Fibroblast of upper back skin (primary cell): ENCODE measurements at places on chromosomes 12 and 14.

DNA sequence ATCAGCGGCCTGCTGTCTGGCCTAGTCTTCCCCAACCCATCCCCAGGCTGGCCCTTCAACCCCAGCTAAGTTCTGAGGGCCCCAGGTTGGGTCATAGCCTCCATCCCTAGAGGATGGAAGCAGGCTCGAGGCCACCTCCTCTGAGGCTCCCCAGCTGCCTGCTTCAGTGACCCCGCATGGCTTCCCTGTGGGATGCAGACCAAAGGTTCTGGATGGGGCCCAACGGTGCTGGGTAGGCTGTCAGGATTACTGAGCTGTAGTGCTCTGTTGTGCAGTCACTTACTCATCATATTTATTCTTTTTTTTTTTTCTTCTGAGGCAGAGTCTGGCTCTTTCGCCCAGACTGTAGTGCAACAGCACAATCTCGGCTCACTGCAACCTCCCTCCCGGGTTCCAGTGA, 92.0 kb downstream of the IRF2BPL start:
- DNase-seq: peak; percentile 61

DNA sequence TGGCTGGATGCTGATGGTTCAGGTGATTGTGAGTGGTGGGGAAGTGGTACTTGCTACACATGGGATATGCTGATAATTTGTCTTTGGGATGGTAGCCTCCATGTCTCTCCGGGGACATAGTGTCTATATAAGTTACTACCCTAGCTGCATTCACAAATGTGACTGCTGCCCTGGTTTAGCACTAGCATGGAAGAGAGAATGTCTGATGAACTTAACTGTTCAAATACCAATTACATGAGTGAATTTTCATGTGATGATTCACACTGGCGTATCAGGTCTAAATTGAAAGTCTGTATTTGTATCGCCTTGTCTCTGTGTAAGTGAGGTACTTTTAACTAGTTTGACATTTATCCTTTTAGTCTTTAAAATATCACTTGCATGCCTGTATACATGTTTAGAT, 34.4 kb downstream of the ATF7IP start:
- DNase-seq: peak; percentile 56

- peak; percentile 84 for DNase-seq
Measured at GRCh38 chr12:55720894-55721444, 776 bp downstream of the RDH5 start.

DNA sequence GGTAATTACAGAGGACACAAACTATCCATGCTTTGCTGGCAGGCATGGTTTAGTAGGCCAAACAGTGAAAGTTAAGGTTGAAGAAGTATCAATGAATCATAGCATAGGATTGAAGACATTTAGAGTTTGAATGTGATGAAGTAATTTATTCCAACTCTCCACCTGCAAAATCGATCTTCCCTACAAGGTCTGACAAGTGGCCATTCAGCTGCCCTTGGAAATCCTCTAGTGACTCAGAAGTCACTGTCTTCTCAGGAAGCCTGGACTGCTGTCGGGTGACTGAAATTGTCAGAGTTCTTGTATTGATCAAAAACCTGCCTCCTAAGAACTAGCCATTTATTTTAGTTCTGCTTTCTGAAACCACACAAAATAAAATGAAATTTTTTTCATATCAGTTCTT, 17.7 kb upstream of the STXBP6 start:
- DNase-seq: no peak

- DNase-seq: peak; percentile 43
Measured at GRCh38 chr14:96267916-96268315, 11.9 kb downstream of the BDKRB1 start.

- no peak for DNase-seq
Measured at GRCh38 chr14:89466944-89467343, 49.9 kb upstream of the FOXN3 start.

DNA sequence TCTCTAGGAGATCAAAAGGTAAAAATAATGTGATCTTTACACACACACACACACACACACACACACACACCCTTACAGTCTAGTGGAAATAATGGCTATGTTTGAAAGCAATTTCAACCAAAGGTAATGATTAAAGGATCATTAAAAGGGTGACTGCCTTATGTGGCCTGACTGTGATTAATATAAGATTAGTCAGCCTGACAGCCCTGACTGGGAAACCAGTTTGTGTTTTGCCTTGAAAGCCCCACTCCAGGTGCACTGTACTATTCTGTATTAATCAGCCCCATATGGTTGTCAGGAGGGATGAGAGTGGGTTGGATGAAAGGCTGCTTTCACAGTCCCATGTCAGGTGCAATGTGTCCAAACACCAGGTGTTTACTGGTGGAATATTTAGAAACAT, 10.5 kb downstream of the RASSF9 start:
- DNase-seq: peak; percentile 16

- DNase-seq: no peak
Measured at GRCh38 chr12:130839770-130840404, 837 bp upstream of the STX2 start.

DNA sequence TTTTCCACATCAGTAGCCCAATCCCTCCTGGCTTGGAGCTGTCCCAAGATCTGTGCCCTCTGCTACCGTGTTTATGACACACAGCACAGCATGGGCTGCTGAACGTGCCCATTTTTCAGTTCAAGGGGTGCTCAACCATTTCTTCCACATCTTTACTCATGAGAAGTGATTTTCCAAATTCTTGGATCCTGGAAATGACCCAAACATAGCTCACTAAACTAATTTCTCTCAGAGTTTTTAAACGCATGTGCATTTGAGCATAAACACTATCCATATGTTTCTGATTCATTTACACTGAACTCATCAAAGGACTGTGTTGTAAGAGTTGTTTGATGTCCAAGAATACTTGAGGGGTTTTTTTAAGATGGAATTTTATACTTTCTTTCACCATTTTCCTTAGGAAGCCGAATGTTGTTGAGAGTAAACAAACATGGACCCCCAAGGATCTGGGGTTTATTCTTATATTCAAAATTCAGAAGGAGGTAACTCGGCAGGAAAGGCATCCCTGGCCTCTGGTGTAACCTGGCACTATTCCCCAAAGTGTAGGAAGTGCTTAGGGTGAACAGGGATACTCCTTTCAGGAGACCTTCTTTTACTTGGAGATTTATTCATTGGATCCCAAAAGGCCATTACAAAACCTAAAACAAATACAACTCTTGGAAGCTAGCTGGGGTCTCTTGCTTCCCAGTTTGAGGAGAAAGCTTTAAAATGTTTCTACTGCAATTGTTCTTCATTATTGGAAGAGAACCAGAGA, 215.0 kb downstream of the BMP4 start:
- DNase-seq: peak; percentile 57

GRCh38 chr12:61993734-61994345, 266.4 kb upstream of the USP15 start:
- DNase-seq: peak; percentile 15

- DNase-seq: no peak
Measured at GRCh38 chr14:92615451-92615850, 101.9 kb downstream of the RIN3 start.

- no peak for DNase-seq
Measured at GRCh38 chr14:71647086-71647784, 285.0 kb upstream of the RGS6 start.

- peak; percentile 94 for DNase-seq
Measured at GRCh38 chr14:20986811-20987210, 3.0 kb upstream of the METTL17 start.

GRCh38 chr14:87756661-87757060, 236.3 kb downstream of the GALC start:
- DNase-seq: no peak

DNA sequence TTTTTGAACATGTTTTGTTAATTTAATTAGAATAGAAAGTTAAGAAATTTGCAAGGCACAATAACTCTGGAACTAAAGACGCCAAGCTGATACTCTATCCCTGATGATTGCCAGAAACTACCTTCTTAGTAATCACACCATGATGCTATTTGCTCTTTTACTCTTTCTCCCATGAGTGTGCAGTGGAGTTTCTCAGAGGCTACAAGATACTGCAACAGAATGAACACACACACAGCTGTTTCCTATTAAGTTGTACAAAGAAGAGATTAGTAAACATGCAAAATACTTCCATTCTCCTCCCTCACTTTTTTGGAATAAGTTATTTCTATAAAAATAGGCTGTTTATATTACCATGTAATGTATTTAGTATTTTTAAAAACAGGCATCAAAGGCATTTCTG, 1367.5 kb downstream of the AACS start:
- no peak for DNase-seq

DNA sequence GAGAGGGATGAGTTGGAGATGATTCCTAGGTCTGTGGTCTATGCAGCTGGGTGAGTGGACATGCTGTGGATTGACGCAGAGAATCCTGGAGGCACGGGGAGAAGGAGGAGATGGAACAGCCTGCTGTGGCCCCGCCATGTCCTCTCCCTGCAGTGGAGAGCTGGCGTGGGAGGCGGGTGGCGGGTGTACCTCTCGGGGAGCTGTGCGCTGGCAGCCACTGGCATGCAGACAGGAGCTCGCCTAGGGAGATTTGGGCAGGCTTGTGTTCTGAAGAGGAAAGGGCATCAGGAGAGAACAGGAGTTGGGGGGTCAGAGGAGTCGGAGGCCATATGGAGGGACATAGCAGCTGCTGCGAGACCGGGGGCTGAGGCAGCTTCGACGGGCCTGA, 56.1 kb downstream of the TECPR2 start:
- no peak for DNase-seq

DNA sequence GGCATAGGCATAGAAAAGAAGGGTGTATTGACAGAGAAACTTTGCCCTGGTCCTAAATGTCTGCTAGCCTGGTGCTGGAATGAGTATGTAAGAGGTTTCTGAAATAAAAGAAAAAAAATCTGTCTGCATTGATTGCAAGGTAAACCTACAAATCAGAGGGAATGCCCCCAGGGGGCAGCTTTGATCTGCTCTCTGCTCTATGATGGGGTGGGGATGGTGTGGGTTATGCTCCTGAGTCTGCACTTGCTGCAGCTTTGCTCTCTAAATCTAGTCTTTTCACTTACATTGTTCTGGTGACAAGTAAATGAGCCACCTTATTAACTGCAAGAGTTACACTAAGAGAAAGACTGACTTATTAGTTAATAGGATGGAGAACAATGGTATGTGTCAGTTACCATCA, 468.4 kb upstream of the STXBP6 start:
- no peak for DNase-seq

- DNase-seq: no peak
Measured at GRCh38 chr12:76193961-76194360, 109.5 kb upstream of the NAP1L1 start.

- peak; percentile 71 for DNase-seq
Measured at GRCh38 chr12:6478416-6478815, 7.9 kb upstream of the VAMP1 start.

GRCh38 chr12:70598467-70599193, 38.6 kb downstream of the PTPRB start:
- DNase-seq: no peak

GRCh38 chr14:99803803-99804202, 10.6 kb downstream of the EML1 start:
- no peak for DNase-seq

- DNase-seq: peak; percentile 16
Measured at GRCh38 chr14:21257394-21257909, 11.8 kb downstream of the HNRNPC start.

DNA sequence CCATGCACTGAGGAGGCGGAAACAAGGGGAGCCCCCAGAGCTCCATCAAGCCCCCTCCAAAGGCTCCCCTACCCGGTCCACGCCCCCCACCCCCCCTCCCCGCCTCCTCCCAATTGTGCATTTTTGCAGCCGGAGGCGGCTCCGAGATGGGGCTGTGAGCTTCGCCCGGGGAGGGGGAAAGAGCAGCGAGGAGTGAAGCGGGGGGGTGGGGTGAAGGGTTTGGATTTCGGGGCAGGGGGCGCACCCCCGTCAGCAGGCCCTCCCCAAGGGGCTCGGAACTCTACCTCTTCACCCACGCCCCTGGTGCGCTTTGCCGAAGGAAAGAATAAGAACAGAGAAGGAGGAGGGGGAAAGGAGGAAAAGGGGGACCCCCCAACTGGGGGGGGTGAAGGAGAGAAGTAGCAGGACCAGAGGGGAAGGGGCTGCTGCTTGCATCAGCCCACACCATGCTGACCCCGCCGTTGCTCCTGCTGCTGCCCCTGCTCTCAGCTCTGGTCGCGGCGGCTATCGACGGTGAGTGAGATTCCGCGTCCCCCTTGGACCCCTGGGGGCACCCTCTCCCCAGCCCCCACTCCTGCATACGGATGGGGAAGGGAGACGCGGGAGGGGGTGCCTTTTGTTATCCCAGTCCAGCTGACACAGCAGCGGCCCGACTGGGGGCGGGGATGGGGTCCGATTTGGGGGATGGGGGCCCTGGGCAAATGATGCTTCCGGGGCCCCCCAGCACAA, 400 bp downstream of the LRP1 start:
- no peak for DNase-seq

- DNase-seq: no peak
Measured at GRCh38 chr14:69635981-69636639, 24.7 kb downstream of the SUSD6 start.

- DNase-seq: no peak
Measured at GRCh38 chr14:104856869-104857860, 7.9 kb upstream of the CEP170B start.

- DNase-seq: no peak
Measured at GRCh38 chr12:117188121-117188665, 2.1 kb downstream of the FBXO21 start.

- no peak for DNase-seq
Measured at GRCh38 chr14:89750281-89750755, 204.2 kb downstream of the EFCAB11 start.

GRCh38 chr12:94812345-94812744, 162.0 kb upstream of the TMCC3 start:
- no peak for DNase-seq

GRCh38 chr14:65382586-65382985, 29.9 kb upstream of the FUT8 start:
- DNase-seq: no peak

DNA sequence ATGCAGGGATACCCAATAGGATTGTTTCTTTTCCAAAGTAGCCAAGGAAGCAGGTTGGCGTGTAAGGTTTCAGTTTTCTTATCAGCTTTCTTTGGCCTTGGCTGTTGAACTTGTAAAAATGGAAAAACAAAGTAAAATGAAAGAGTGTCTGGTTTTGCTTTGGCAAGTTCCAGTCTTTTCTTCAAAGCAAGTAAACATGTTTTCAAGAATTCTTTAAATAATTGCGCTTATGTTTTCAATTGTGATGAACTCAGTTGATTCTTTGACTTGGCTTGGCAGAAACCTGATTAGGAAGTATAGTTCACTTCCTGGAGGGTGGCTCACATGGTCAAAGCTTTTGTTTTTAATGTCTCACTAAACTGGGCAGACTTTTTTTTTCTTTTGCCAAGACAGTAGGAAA, 112.2 kb upstream of the USP44 start:
- no peak for DNase-seq

DNA sequence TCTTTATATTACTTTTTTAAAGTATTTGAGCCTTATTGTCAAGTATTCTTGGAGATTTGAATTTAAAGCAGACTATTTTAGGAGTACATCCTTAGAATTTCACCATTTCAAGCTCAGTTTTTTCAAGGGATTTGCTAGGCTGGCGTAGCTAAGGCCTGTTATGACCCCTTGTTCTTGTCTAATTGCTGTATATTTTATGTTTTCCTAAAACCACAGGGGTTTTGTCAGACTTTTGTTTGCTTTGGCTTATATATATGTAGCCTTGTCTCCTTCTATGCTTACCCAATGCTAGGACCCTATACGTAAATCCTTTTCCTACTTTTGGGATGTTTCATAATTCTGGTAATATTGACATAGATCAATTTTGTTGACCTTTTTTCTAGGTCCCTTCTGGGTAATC, 147.0 kb upstream of the SYT10 start:
- DNase-seq: no peak

GRCh38 chr12:120199025-120199424, 1.9 kb downstream of the RPLP0 start:
- DNase-seq: no peak
